ENCODE measurements at places on chromosomes 13 and 19.

DNA sequence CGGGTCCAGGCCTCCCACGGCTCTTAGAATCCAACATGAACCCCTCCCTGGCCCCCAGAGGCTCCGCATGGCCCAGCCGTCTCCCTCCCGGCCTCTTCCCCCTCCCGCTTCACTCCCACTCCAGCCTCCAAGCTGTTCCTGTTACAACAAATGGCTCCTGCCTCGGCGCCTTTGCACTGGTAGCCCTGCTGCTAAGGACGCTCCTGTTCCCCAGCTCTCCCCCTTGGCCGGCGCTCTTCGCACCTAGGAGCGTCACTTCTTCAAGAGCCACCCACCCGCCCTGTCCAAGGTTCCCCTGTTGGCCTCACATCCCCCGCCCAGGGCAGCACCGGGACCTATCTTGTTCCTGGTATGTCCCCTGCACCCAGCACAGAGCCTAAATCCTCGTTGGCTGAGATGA, 9.4 kb downstream of the CCDC124 start:
- DNase-seq, result no peak
- no peaks in the 10 kb centered on the region for H3K27me3 ChIP-seq
- H3K36me3 ChIP-seq, result no peaks in the 10 kb centered on the region
- no peaks in the 10 kb centered on the region for H3K4me1 ChIP-seq

DNA sequence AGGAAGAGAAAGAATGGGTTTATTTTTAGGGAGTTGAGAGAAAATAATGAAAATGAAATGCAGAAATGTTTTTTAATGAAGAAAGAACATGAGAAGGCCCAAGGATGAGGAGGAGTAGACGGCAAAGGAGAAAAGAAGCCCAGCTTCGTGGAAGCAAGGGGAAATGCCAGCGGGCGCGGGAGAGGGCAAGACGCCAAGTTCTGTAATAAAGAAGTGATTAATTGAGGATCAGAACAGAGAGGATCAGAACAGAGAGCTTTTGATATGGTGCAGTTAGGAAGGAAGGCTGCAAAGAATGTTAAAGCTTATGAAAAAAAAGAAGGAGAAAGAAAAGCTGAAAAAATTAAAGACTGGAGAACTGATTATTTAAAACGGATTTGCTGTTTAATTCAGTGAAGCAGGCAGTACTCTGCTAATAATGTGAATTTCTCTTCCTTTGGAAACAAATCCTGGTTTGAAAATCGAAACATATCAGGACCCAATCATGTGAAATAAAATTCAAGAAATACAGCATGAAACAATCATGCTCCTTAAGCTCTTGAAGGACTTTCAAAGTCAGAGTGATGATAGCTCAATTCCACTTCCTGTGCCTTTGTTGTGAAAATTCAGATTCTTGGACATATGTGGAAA, 99.3 kb upstream of the SOX1 start:
- H3K36me3 ChIP-seq, result no peaks in the 10 kb centered on the region
- no peak for DNase-seq
- no peak overlapping the region for H3K27ac ChIP-seq
- H3K4me1 ChIP-seq, result no peaks in the 10 kb centered on the region
- no peaks in the 10 kb centered on the region for H3K27me3 ChIP-seq

- peak overlapping the region; percentile 34 for H3K27ac ChIP-seq
- no peak for DNase-seq
- H3K4me3 ChIP-seq, result no peak overlapping the region
Observed at GRCh38 chr19:46821512-46822409, 28.9 kb downstream of the AP2S1 start.

- peaks cover 45% of the 10 kb centered on the region for H3K4me1 ChIP-seq
- H3K27me3 ChIP-seq, result no peaks in the 10 kb centered on the region
- peak overlapping the region; percentile 87 for H3K4me3 ChIP-seq
- H3K27ac ChIP-seq, result peak overlapping the region; percentile 90
Observed at GRCh38 chr19:48390188-48391099, 907 bp downstream of the KDELR1 start.

GRCh38 chr19:4635754-4636116, 3.6 kb upstream of the TNFAIP8L1 start:
- H3K36me3 ChIP-seq, result no peaks in the 10 kb centered on the region
- H3K27me3 ChIP-seq, result no peaks in the 10 kb centered on the region
- H3K4me1 ChIP-seq, result peaks cover 30% of the 10 kb centered on the region

DNA sequence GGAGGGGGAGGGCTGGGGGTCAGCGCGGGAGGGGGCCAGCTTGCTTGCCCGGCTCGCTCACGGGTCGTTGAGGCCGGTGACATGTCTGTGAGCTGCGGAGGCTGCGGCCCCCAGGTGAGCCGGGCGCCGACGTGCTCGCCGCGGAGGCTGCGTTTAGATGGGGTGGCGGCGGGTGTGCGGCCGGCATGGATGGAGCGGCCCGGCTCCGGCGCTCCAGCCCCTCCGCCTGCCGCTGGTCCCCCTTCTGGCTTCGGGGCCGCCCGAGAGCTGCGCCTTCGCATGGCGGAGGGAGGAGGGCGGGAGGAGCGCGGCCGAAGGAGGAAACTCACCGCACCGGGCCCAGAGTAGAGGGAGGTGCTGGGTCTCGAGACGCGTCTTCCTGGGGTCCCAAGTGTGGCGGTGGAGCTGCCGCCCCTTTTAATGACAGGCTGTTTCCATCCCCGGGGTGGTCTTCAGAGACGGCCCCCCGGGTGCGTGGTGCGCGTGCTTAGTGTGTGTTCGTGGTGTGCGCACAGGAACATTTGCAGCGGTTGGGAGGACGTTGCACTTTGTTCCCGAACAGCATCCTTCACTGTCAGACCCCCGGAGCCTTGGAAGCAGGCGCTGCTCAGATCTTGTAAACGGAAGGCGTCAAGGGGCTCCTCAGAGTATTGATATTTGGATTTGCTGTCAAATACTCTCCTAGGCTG, at the start of gene AKAP11:
AKAP11 (plus strand) TSS at position 38 of the 689 bp plus-strand sequence. CDS start 14,197 bp downstream, outside the sequence.
- H3K4me1 ChIP-seq, result no peaks in the 10 kb centered on the region
- H3K4me3 ChIP-seq, result peak within 1 kb of the TSS; percentile 92

GRCh38 chr19:29914933-29915332, 27.1 kb upstream of the URI1 start:
- no peak for DNase-seq
- no peaks in the 10 kb centered on the region for H3K27me3 ChIP-seq
- no peaks in the 10 kb centered on the region for H3K36me3 ChIP-seq

GRCh38 chr19:4113398-4114088, 10.4 kb downstream of the MAP2K2 start:
- H3K27ac ChIP-seq, result no peak overlapping the region
- no peak overlapping the region for H3K4me3 ChIP-seq
- H3K4me1 ChIP-seq, result no peaks in the 10 kb centered on the region
- H3K27me3 ChIP-seq, result no peaks in the 10 kb centered on the region

DNA sequence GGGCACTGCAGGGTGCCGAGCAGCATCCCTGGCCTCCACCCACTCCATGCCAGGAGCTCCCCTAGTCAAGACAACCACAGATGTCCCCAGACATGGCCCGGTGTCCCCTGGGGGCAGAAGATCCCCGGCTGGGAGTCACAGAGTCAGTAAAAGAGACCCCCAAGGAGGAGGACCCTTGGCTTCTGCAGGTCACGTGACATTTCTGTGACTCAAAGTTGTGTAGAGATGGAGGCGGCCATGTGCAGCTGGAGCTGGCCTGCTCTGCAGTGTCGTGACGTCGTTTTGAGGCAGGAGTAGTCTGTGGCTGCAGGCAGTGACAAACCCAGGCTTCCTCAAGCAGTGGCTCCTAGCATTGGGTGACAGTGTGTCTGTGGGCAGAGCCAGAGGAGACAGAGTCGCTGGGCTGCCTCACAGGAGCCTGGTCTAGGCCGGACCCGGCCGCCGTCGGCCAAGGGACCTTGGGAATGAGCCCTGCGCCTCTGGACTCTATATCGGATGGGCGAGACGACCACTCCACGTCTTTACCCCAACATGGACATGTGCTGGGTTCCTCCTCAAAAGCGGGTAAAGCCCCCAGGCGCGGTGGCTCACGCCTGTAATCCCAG, 7.7 kb upstream of the DIRAS1 start:
- DNase-seq, result no peak
- H3K36me3 ChIP-seq, result no peaks in the 10 kb centered on the region

GRCh38 chr19:18308051-18308947, 14.6 kb downstream of the LSM4 start:
- H3K4me1 ChIP-seq, result peaks cover 41% of the 10 kb centered on the region
- no peaks in the 10 kb centered on the region for H3K36me3 ChIP-seq
- DNase-seq, result no peak
- no peak overlapping the region for H3K4me3 ChIP-seq

DNA sequence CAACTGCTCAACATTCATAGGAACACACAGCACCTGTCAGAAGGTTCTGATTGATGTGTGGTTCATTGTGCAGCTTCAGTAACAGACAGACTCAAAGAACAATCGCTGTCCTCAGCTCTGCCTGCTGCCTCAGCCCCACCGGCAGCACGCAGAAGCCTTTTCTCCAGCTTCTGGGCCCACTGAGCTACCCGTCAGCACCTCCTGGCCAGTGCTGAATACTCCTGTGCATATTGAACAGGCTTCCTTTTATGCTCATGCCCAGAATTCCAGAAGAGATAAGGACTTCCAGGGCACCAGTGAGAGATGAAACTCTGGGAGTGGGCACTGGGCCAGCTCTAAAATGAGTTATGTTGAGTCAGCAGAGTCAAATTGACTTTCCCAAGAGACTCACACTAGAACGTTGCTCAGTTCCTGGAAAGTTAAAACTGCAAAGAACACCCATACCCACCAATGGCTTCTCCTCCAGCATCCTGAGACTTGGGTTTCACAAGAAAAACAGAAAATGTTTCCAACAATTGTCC, 119.3 kb downstream of the COL4A1 start:
- no peak for DNase-seq
- no peaks in the 10 kb centered on the region for H3K4me1 ChIP-seq
- H3K27ac ChIP-seq, result no peak overlapping the region
- H3K36me3 ChIP-seq, result peaks cover 97% of the 10 kb centered on the region

GRCh38 chr19:42529248-42529764, 1.0 kb upstream of the CEACAM1 start:
- no peaks in the 10 kb centered on the region for H3K27me3 ChIP-seq
- no peaks in the 10 kb centered on the region for H3K36me3 ChIP-seq
- no peak overlapping the region for H3K27ac ChIP-seq
- H3K4me3 ChIP-seq, result no peak overlapping the region

DNA sequence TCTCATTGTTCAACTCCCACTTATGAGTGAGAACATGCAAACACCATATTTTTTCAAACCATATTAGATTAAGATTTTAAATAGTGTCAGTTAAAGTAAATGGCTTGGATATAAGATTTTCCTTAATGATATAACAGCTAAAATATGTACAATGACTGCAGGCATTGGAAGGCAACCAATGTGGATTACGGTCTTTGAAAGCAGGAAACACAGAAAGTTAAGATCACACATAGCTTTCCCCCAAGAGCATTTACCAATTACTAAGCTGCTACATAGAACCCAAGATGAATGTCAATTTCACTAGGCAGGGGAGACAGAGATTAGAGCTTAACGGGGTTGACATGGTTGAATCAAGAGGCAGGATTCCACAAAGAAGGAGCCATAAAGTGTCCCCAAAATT, 173.2 kb upstream of the TRPC4 start:
- no peaks in the 10 kb centered on the region for H3K27me3 ChIP-seq
- no peaks in the 10 kb centered on the region for H3K36me3 ChIP-seq

DNA sequence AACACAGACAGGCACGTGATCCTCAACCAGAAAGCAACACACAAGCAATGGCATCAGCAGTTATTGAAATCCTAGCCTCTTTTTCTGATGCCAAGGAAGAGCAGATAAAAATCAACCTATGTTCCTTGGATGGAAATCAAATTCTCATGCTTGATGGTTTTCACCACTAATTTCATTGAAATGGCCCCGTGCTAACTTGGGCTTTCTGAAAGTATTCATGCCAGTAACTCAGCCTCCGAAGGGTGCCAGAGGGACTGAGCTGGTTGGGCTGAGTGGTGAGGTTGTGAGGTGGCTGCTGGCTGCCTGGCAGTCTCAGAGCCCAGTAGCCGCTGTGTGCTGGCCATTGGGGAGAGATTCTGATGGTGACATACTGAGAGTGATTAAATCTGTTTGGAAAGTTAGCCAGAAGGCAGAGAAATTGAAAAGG, 309.3 kb downstream of the DCT start:
- no peak overlapping the region for H3K4me3 ChIP-seq
- H3K4me1 ChIP-seq, result no peaks in the 10 kb centered on the region
- no peaks in the 10 kb centered on the region for H3K36me3 ChIP-seq
- H3K27ac ChIP-seq, result peak overlapping the region; percentile 6
- no peak for DNase-seq
- H3K27me3 ChIP-seq, result no peaks in the 10 kb centered on the region

DNA sequence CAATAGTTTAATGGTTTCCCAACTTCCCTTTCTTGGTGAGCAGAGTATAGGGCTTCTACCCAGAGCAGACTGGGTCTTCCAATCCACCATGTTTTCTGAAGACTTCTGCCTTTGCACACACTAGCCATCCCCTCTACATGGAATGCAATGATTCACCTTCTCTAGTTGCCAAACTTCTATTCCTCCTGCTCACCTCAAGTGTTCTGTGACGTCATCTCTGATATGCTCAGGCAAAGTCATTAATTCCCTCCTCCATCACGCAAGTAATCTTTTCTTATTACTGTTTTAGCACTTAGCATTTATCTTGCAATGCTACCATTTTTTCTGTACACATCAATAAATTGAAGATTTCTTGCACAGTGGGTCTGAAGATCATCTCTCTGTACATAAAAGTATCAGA, 174.2 kb downstream of the RBM26 start:
- no peaks in the 10 kb centered on the region for H3K36me3 ChIP-seq
- no peak for DNase-seq
- no peaks in the 10 kb centered on the region for H3K27me3 ChIP-seq
- no peak overlapping the region for H3K4me3 ChIP-seq

- no peak overlapping the region for H3K27ac ChIP-seq
- H3K27me3 ChIP-seq, result no peaks in the 10 kb centered on the region
- DNase-seq, result no peak
- no peak overlapping the region for H3K4me3 ChIP-seq
- H3K4me1 ChIP-seq, result peaks cover 29% of the 10 kb centered on the region
Observed at GRCh38 chr13:30696278-30697176, 38.8 kb upstream of the ALOX5AP start.

GRCh38 chr19:34985249-34986022, 14.7 kb upstream of the GRAMD1A start:
- H3K4me1 ChIP-seq, result no peaks in the 10 kb centered on the region
- no peak overlapping the region for H3K4me3 ChIP-seq
- no peak overlapping the region for H3K27ac ChIP-seq
- no peaks in the 10 kb centered on the region for H3K36me3 ChIP-seq

GRCh38 chr19:32863841-32864240, 5.7 kb downstream of the SLC7A9 start:
- H3K27ac ChIP-seq, result no peak overlapping the region
- H3K4me1 ChIP-seq, result no peaks in the 10 kb centered on the region
- DNase-seq, result no peak
- peaks cover 34% of the 10 kb centered on the region for H3K36me3 ChIP-seq

DNA sequence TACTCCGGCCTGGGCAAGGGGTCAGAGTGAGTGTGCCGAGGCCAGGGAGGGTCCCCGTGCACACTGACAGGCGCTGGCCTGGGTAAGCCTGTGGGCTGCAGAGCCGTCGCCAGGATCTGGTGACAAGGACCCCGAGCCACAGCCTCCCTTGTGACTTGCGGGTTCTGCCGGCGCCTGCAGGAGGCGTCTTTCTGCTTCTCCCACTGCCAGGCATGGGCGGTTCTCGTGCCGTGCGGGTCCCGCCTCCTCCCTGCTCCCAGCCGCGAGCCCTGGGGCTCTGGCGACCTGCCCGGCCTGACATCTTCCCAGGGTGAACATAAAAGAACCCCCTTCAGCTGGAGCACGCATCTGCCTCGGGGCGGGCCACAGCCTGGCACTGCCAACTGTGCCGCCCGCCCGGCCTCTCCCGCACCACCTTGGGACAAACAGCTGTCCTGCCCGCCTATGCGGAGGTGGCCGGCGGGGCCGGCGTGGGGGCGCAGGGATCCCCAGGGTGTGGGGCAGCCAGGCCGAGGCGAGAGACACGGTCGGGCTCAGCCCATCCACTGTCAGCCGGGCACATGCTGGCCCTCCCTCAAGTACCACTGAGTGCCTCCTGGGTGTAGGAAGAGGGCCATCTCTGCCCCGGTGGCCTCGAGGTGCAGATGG, 1.5 kb upstream of the HCN2 start:
- no peaks in the 10 kb centered on the region for H3K36me3 ChIP-seq
- no peak overlapping the region for H3K27ac ChIP-seq
- peaks cover 45% of the 10 kb centered on the region for H3K4me1 ChIP-seq

Data from tibial nerve (tissue), 4 donors.